Common myeloid progenitor, CD34-positive (primary cell): ENCODE measurements at places on chromosomes 16 and 17.

GRCh38 chr17:50173335-50173941, 7.6 kb downstream of the SGCA start:
- no peak for DNase-seq

GRCh38 chr17:50219939-50220465, 18.6 kb upstream of the COL1A1 start:
- no peak for DNase-seq

DNA sequence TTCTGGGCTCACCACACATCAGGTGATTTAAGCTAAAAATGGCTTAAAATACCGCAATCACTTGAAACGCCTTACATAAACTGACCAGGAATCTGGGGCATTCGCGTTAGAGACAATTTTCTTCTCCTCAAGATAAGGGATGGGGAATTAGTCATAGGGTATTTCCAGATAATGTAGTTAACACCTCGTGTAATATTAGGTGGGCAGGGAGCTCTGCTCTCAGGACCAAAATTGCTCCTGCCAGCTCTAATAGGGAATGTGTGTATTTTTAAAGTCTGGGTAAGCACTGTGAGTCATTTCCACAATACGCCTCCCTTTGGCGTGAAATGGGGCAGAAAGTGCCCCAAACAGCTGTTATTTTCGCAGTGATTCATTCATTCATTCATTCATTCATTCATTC, 408.6 kb downstream of the MAF start:
- DNase-seq: no peak

DNA sequence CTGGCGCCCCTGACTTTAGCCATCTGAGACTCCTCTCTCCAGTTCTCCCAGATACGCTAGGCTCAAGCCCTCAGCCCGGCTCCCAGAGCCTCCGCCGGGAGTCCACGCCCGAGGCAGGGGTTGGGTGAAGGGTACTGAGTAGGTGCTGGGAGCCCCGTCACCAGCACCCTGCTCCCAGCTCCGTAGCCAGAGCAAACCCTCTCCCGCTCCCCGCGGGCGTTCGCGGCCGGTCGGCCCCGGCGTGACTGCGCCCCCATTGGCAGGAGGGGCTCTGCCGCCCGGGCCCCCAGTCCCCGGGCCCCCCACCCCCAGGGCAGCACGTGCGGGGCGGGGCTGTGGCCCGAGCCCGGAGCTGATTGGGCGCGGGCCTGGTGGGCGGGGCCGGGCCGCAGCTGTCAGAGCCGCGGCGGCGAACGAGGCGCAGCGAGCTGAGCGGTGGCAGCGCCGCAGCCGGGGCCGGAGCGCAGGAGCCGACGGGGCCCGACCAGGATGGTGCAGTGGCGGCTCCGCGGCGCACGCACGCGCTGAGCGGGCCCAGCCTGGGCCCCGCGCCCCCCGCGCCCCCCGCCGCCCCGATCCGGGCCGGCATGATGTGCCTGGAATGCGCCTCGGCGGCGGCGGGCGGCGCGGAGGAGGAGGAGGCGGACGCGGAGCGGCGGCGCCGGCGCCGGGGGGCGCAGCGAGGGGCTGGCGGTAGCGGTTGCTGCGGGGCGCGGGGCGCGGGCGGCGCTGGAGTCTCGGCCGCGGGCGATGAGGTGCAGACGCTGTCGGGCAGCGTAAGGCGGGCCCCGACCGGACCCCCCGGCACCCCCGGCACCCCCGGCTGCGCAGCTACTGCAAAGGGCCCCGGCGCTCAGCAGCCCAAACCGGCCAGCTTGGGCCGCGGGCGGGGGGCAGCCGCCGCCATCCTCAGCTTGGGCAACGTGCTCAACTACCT, at the start of gene SPNS2:
SPNS2 (plus strand) TSS at position 421 of the 937 bp plus-strand sequence; CDS start at position 588, 167 bp downstream.
- DNase-seq: peak; percentile 70

DNA sequence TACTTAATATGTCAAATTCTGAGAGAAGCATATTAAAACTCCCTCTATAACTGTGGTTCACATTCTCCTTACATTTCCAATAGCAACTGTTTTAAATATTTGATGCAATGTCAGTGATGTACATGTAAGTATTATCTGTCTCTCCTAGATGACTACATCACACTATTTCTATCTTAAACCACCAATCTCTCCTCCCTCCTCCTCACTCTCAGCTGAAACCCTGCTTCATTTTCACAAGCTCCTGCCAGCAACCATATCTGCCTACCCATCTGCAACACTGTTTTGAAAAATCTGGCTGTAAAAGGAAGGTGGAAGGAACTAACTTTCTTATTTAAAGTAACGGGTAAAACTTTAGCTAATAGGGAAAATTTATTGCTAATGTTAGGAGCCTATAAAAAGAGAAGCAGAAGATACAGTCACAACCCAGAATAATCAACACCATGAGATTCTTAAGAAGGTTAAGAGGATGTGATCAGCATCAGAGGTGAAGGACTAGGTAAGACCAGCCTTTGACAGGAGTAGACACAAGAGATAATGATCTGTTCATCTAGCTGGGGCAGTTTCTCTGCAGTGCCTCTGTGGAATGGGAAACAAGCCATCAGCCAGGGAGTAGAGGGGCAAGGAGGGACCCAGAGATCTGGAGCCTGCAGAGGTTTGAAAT, 31.0 kb downstream of the MYH10 start:
- no peak for DNase-seq

DNA sequence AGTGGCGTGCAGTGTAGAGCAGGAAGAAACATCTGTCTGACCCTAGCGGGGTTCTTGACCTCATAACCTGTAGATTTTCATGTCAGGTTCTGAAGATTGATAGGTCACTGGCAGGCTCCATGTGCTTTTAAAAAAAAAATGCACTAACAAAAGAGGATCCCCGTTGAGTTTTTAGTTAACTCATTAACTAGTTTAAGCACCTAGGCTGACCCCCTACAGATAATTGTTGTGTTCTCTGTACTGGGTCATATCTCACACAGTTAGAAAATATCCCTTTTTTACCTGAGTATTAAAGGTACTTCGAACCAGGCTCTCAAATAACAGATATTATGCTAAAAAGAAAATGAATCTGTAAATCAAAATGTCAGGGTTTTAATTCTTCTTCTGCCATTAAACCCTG, 676.6 kb downstream of the CDH11 start:
- DNase-seq: no peak

GRCh38 chr17:44927696-44928095, 12.4 kb upstream of the GFAP start:
- no peak for DNase-seq

- DNase-seq: no peak
These were observed 153.4 kb upstream of the PLCG2 start for GRCh38 chr16:81625544-81626153.

- DNase-seq: no peak
These were observed 26.7 kb downstream of the PLD6 start for GRCh38 chr17:17179371-17179827.

- no peak for DNase-seq
These were observed 5.9 kb upstream of the DNAH17 start for GRCh38 chr17:78583091-78583490.

- DNase-seq: no peak
These were observed 10.5 kb downstream of the MVP start for GRCh38 chr16:29830774-29831173.

DNA sequence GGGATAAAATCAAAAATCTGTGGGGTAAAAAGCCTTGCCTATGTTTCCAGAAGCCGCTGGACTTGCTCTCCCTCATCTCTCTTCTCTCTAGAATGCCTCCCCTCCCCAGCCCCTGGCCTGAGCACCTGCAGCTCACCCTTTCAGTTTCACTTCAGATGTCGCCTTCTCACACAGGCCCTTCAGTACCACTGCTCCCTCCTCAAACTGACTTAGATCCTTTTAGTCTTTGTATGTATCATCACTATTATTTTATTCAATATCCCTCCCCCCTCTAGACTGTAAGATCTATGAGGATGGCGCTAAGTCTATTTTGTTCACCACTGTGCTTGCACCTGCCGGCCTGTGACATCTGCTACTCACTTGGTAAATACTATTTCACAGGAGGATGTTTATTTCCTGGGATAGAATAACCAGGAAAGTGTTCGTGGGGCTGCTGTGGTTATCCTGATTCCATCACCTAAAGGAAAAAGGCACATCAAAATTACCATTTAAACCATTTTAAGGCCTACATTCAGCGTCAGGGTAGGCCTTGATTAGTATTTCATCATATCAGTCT, 122.3 kb downstream of the MRTFB start:
- DNase-seq: peak; percentile 15

DNA sequence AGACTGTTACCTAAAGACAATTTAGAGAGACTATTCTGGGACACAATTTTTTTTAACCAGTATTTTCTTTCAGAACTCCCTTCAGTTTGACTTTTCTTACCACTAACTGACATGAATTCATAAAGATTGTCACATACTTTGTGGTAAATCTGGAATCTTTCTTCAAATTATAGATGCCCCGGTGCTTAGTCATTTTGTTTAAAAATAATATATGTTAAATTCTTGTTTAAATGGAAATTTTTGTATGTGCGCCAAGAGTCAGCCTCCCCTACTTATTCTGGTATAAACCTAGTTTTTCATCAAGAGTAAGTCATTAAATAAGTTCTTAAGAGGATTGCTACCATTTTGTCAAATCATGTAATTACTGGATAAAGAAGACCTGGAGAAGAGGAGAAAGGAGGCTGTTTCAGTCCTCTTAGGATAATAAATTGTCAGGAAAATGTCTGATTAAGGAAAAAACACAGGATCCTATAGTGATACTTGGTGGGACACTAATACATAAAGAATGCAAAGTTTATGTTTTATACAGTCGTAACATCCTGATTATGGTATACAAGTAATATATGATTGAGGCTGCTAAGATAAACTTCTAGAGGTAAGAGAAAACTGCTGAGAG, 424.4 kb downstream of the PMP22 start:
- DNase-seq: no peak

DNA sequence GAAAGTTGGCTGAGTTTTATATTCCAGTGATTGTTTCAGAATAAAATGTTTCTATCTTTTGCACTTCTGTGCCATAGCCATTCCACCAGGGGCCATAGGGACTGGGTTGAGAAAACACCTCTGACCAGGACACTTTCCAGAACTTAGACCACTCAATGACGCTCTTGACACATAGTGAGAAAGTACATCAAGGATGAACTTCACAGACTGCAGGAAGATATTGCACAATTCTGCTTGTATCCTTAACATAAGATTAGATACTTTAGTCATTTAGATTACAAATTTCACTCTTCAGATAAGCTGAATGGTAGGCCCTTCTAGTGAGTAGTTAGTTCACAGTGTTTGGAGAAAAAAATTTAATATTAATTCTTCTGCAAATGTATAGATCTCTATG, 13.0 kb upstream of the MPHOSPH6 start:
- no peak for DNase-seq

DNA sequence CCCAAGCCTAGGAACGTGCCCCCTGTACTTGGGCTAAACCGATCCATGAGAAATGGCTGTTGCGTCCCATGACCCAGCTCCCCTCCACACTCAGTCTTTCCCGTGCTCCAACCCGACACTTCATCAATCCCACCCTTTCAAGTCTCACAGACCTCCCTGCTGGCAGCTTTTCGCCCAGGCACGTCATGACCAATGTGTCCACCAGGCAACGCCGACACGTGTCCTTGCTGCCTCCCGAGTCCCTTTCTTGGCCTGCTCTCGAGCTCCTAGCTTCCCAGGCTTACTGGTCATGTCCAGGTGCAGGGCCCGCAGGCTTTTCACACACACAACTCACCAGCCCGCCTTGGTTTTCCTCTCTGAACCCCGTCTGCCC, 12.2 kb downstream of the MNT start:
- DNase-seq: peak; percentile 55

GRCh38 chr17:78358538-78359320, 1.1 kb downstream of the SOCS3 start:
- no peak for DNase-seq

DNA sequence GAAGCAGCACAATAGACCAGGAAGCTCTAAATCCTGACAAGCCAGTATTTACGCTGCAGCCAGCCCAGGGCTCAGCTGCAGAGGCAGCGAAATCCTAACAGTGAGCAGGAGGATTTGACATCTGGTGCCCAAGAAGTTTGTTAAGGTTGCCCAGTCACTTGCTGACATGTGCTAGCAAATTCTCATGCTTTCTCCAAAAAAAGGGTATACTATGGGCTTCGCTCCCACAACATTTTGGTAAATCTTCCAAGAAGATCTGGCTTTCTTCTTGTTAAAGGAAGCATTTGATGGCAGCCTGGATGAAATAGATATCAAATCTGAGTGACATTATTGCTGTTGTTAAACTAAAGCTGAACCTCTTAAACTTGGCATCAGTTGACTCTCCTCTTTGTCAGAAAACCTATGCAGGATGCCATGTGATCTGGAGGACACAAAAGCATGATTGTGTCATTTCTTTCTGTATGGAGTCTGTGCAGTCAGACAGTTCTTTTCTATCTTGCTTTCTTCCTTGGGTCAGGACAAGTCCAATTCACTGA, 949.7 kb upstream of the RBFOX1 start:
- DNase-seq: no peak

DNA sequence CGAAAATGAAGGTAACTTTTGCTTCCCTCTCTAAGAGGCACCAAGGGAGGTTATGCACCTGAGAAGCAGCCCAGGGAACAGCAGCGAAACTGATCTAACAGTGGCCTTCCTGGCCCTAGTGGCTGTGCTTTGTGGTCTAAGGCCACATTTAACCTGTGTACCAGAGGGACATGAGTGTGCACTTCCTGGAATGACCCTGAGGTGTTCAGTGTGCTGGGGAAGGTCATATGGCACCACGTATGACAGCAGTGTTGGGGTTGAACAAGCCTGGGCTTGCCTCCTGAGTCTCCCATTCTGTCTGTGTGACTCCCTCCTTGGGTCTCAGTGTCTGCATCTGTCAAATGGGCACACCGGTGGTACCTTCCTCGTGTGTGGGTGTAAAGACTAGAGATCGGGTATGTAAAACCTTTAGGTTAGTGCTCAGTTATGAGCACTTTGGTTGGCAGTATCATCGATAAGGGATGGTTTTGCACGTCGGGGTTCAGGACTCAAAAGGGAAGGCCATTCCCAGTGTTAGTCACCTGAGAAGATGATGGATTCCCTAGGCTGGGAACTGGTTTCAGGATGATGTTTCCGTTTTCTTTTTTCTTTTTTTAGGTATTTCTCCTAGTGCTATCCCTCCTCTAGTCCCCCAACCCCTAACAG, 31.9 kb downstream of the PLCG2 start:
- no peak for DNase-seq

- no peak for DNase-seq
These were observed 29.4 kb downstream of the CACNA1H start for GRCh38 chr16:1182316-1182671.

DNA sequence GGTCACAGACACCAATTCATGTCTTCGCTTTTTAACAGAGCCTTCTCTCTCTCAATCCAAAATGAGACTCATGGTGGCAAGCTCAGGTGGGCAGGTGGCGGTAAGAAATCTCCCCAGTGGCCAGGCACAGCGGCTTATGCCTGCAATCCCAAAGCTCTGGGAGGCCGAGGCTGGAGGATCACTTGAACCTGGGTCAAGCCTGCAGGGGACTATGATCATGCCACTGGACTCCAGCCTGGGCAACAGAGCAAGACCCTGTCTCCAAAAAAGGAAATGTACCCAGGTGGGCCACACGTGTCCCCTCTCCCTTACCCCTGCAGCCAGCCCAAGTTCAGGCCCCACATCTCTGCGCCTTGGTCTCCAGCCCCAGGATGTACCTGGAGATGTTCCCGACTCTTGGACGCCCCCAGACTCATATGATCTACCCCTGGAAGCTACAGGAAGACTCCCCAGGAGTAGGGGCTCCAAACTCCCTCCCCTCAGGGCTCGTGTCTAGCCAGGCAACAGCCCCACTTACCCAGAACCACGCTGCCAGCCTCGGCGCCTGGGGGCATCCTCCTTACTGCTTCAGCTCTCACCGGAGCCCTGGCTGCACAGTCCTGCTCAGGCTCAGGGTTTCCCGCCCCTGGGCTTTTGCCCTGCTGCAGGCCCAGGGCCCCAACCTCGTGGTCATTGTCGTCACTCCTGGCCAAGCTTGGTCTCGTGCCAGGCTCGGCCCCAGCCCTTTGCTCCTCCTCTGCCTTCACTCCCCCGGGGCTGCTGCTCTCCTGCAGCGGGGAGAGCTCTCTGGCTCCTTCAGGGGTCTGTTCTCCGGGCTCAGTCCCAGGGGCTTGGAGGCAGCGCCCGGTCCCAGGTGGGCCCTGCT, 16.2 kb downstream of the MYLK3 start:
- DNase-seq: no peak
